ENCODE measurements at places on chromosomes 13 and 19.

DNA sequence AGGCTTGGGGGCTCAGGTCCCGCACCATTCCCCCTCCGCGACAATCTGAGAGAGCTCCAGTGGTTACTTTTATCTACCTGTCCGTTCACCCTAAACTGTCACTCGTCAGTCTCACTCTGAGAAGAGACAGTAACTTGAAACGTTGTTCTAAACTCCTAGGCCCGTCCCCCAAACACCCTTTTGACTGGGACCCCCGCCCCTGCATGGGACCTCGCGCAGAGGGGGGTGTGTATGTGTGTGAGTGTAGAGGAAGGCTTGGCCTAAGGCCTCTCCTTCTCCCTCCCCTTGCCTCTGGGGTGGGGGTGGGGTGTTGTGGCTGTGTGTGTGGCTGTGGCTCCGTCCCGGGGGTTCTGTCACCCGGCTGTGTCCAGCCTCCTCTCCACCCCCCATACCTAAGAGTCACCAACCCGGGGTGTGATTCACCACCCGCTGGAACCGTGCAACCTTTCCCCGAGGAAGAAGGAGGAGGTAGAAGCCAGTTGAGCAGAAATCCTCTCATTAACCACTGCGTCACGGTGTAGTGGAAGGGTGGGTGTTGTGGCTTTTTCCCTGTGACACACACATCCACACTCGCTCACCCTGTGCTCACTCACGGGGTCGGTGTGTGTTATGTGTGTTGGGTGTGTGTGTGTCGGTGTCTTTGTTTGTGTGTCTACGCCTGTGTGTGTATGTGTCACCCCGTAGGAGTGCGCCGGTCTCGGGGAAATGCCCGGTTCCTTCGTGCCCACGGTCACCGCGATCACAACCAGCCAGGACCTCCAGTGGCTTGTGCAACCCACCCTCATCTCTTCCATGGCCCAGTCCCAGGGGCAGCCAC lies 2.4 kb downstream of the FOSB start:
- DNase-seq: no peak

DNA sequence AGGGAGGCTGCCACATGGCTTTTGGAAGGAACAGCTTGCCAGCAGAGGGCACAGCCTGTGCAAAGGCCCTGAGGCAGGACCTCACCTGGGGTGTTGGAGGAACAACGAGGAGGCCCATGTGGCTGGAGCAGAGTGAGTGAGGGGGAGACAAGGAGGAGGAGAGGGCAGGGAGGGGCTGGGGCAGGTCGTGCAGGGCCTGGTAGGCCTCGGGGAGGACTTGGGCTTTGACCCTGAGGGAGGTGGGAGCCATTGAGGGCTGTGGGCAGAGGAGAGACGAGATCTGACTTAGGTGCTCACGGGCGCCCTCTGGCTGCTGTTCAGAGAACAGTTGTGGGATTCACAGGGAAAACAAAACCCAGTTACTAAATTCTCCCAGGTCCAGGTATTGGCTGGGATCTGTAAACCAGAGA lies 25.2 kb downstream of the ZNRF4 start:
- DNase-seq: no peak

DNA sequence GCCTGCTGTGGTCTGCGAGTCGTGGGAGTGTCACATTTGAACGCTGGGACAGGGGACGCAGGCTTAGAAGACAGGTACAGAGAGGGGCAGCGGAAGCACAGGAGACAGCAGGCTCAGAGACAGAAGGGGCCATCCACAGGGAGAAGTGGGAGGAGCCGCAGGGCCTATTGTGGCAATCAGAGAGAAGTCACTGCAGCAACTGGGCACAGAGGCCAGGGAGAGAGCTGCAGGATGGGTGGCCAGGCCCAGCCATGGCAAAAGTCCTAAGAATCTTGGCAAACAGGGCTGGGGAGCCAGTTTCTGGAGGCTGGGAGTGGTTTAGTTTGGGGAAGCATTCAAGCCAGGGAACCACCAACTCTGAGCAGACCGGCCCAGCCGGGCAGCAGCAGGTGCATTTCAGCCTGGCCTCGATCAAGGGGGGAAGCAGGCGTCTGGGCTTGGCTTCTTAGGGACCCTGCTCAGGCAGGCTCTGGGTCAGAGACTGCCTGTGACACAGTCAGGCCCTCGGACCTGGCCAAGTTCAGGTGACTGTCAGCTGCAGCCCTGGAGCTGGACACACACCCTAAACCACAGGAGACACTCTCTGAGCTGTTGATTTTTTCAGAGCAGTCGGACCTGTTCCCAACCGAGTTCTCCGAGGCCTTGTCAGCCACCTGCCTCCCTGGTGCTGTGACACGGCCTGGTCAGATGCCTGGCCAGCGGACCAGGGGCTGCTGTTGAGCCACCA lies 11.8 kb downstream of the SH3GL1 start:
- no peak for DNase-seq

- no peak for DNase-seq
Measured at GRCh38 chr13:112869202-112870050, 99.6 kb upstream of the MCF2L start.

- peak; percentile 82 for DNase-seq
Measured at GRCh38 chr19:28864577-28865042, 348.3 kb downstream of the UQCRFS1 start.

- DNase-seq: no peak
Measured at GRCh38 chr19:47497821-47498520, 14.0 kb upstream of the KPTN start.

- no peak for DNase-seq
Measured at GRCh38 chr13:30039511-30039911, 189.1 kb upstream of the UBL3 start.

- DNase-seq: no peak
Measured at GRCh38 chr13:111116856-111117255, 1.7 kb downstream of the ARHGEF7 start.

- no peak for DNase-seq
Measured at GRCh38 chr19:10292206-10292788, 2.5 kb downstream of the ICAM5 start.

DNA sequence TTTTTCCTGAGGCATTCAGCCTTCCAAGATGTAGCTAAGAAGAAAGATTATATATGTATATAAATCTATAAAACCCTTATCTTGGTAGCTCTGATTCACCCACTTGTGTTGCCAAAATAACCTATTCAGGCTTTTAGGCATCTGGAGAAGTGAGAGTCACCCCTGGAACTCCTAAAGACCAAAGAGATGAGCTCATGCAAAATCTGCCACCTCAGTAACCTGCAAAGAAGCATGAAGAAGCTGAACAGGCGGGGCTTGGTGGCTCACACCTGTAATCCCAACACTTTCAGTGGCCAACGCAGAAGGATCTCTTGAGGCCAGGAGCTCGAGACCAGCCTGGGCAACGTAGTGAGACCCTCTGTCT lies 393.7 kb downstream of the FOXO1 start:
- DNase-seq: no peak

DNA sequence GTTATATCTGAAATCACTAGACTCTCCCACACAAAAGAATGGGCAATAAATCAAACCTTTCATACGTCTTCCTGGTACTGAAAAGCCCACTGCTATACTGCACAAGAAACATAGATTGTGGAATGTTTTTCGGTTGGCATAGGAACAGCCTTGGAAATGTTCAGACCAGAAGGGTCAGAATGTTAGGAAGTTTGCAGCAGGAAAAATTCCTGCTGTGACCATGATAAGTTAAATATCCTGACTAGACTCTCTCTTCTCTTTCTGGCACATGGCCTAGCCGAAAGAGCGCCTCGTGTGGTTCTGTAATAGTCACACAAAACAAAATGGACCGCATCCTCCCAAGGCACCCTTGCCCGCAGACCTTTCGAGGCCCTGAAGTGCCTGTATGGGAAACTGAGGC lies 427.2 kb downstream of the COG6 start:
- DNase-seq: no peak

DNA sequence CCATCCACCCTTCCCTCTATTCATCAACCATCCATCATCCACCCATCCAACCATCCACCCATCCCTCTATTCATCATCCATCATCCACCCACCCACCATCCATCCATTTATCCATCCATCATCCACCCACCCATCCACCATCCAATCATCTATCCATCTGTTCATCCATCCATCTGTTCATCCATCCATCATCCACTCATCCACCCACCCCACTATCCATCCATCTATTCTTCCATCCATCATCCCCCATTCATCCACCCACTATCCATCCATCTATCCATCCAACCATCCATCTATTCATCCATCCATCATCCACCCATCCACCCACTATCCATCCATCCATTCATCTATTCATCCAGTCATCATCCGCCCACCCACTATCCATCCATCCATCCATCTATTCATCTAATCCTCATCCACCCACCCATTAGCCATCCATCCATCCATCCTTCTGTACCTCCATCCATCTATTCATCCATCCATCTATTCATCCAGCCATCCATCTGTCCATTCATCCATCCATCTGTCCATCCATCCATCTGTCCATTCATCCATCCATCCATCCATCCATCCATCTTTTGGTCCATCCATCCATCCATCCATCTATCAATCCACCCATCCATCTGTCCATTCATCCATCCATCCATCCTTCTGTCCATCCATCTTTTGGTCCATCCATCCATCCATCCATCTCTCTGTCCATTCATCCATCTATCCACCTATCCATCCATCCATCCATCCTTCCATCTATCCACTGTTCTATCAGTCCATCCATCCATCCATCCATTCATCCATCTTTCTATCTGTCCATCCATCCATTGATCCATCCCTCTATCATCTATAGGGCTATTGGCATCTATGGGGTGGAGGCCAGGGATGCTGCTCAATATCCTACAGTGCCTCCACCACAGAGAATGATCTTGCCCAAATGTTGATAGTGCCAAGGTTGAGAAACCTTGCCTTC lies 47.5 kb downstream of the CPAMD8 start:
- no peak for DNase-seq

GRCh38 chr13:44230736-44231135 lies 142.9 kb upstream of the SERP2 start:
- no peak for DNase-seq

GRCh38 chr13:66208589-66208988 lies 1021.5 kb downstream of the PCDH9 start:
- DNase-seq: no peak

DNA sequence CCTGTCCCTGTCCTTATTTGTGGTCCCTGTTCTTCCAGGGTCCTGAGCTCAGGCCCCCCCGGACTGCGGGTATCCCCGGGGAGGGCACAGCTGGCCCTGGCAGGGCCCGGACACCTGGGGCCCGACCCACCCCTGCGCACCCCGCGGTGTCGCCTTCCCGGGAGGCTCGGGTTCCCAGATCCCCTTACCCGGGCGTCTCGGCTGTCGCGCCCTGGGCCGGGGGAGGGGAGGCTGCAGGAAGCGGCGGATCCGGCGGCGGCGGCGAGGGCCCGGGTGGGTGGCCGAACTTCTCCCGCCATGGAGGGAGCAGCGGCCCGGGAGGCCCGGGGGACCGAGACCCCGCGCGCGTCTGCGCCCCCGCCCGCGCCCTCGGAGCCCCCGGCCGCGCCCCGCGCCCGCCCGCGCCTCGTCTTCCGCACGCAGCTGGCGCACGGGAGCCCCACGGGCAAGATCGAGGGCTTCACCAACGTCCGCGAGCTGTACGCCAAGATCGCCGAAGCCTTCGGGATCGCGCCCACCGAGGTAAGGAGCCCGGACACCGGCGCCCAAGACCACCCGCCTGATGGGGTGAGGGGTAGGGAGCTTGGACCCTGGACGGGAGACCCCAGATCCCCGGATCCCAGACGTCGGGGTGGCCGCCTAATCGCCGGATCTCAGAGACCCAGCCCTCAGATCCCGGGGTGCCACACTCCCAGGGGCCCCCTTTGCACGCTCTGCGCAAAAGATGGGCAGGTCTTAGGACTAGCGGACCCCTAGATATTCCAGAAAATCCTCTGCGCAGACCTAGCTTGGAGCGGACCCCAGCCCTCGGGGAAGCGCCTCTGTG lies at the start of gene GIPC3:
GIPC3 (plus strand) TSS at position 178 of the 826 bp plus-strand sequence; CDS start at position 298, 120 bp downstream.
- DNase-seq: no peak

DNA sequence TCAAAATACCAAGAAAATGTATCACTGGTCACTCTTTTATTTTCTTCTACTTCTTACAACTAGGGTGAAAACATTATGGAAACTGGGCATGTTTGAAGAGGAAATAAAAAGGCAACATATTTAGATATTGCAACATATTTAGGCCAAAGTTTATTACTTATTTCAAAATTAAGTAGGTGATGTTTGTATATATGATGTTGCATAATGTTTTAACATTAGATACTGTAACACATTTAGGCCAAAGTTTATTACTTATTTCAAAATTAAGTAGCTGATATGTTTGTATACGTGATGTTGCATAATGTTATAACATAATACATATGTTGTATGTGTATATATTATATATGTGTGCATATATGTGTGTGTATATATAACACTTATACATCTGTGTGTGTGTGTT lies 451.3 kb downstream of the LIG4 start:
- no peak for DNase-seq

DNA sequence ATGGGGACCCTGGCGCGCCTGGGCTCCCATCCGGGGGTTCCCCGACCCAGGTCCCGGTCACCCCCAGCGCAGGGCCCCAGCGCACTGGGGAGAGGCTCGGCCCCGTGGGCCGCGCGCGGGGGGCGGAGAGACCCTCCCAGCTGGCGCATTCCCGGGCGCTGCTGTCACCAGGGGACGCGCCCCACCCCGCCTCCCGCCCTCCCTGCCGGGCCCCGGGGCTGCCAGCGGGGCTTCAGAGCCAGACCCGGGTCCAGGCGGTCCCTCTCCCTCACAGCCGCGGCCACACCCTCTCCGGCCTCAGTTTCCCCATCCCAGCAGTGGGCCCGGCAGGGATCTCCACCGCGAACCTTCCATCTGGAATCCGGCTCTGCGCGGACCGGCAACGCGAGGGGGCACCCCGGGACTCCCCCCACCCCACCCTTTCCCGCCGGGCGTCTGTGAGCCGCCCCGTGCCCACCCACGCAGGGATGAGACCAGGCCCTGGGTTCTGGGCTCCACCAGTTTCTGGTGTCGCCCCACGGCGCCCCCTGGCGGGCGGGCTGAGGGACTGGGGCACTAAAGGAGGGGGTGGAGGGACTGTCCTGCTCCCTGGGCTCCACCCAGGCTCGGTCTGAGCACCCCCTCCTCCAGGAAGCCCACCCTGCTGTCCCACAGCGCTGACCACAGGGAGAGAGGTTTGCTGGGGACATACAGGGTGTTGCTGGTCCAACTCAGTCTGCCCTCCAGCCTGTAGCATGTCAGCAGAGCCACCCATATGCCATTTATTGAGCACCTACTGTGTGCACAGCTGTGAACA lies 878 bp upstream of the ADAMTSL5 start:
- no peak for DNase-seq

All from NCI-H2029 (cell line).